ENCODE measurements at places on chromosomes 3 and 15. TPM values are rescaled to one million over a fixed set of nuclear protein-coding genes. Genes with fewer than 3 reads are reported as not detected.

Gene ZDHHC19
- not detected for total RNA-seq

Gene GHSR
- total RNA-seq: not detected

Gene UROC1
- total RNA-seq: not detected

Gene GRIP2
- 0.76 TPM for total RNA-seq
